ENCODE measurements at places on chromosomes 7 and 10.

DNA sequence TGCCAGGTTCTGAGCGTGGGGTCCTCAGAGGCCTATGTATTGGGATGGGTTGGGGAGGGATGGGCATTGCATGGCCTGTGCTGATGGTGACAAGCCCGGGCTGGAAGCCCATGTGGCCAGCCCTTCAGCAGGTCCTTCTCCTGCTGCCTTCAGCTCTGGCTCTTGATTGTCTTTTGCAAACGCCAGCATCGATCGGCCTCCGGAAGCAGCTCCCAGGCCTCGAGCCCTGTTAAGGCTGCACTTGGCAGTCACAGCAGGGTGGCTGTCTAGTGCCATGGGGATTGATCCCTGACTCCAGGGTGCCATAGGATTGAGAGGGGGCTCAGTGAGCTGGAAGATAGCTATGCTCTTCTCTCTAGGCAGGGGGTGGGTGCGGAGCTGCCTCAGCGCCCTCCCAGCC is 51.4 kb downstream of the CDH23 start:
- no peak for DNase-seq

- no peak for DNase-seq
These were observed 48.6 kb downstream of the HIP1 start for GRCh38 chr7:75690121-75690523.

GRCh38 chr7:50761713-50762112 is 21.0 kb downstream of the GRB10 start:
- no peak for DNase-seq

- DNase-seq: peak; percentile 89
These were observed 15.7 kb upstream of the ITIH2 start for GRCh38 chr10:7687228-7687907.

GRCh38 chr10:18906636-18907035 is 142.0 kb upstream of the MALRD1 start:
- DNase-seq: no peak

DNA sequence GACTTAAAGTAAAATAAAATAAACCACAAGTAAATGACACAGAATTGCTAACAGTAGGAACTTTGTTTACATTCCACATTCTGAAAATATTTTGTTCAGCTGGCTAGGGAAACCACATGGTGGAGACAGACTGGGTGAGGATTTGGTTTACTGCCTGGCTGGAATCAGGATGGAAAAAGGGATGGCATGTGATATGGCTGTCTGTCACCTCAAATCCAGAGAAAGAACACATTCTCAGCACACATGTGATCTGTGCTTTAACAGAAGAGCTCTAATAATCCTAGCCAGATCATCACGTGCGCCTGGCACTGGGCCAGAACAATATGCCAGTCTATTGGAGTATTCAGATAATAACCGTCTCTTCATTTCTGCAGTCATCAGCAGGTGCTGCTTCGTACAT is 90.9 kb upstream of the PIP4K2A start:
- peak; percentile 54 for DNase-seq

- no peak for DNase-seq
These were observed 345.2 kb upstream of the C7orf33 start for GRCh38 chr7:148245381-148245780.

- no peak for DNase-seq
These were observed 20.9 kb upstream of the LYZL1 start for GRCh38 chr10:29268011-29268410.

GRCh38 chr10:87753995-87754866 is 63.8 kb downstream of the ATAD1 start:
- no peak for DNase-seq

DNA sequence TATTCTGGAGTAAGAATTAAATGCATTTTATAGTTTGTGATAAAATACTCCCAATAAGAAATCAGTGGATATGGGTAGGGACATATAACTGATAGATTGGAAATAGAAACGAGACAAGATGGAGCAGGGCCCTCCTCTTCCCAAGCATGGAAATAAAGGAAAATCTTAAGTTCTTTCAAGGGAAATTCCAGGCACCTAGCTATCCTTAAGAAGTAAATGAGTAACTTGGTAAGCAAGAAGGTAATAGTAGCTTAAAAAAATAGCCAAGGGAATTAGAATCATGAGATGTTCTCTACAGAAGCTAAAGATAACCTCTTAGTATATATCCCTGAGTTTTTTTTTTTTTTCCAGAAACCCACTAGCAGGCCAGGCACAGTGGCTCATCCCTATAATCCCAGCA is 105.5 kb upstream of the FAM3C start:
- DNase-seq: no peak

DNA sequence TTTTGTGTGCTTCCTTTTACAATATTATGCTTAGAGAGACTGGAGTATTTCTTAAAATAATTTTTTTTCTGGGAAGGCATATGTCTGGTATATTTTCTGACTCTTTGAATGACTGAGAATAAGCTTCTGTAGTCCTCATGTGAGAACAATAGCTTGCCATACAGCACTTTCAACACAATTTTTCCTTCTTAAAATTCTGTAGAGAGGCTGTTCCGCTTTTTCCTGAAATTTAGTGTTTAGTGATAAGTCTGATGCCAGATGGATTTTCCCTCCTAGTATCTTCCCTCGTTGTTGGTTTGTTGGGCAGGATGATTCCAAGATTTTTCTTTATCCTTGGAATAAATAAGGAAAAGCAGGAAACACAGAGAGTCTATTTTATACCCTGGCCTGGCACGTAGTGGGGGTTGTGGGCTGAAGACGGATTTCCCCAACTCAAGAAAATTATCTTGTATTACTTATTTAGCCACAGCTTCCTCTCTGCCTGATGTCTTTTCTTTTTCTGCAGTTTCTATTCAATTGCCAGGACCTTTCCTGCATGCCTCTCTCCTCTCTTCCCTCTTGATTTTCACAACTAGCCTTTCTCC is 111.2 kb downstream of the AOAH start:
- no peak for DNase-seq

GRCh38 chr7:27793780-27794179 is 53.8 kb downstream of the TAX1BP1 start:
- peak; percentile 29 for DNase-seq

- DNase-seq: no peak
These were observed 146.3 kb downstream of the TRIL start for GRCh38 chr7:28811701-28812430.

GRCh38 chr7:146414373-146414772 is 297.8 kb downstream of the CNTNAP2 start:
- no peak for DNase-seq

- no peak for DNase-seq
These were observed 21.3 kb upstream of the TCERG1L start for GRCh38 chr10:131332821-131333220.

- no peak for DNase-seq
These were observed 40.8 kb downstream of the MYL10 start for GRCh38 chr7:101588131-101588935.

GRCh38 chr10:126842836-126843235 is 62.4 kb upstream of the DOCK1 start:
- no peak for DNase-seq

- DNase-seq: peak; percentile 12
These were observed 804 bp downstream of the TMEM106B start for GRCh38 chr7:12211711-12212485.

GRCh38 chr10:100693821-100694220 is 51.6 kb upstream of the PAX2 start:
- no peak for DNase-seq

GRCh38 chr7:19062216-19062615 is 55.2 kb downstream of the TWIST1 start:
- no peak for DNase-seq

DNA sequence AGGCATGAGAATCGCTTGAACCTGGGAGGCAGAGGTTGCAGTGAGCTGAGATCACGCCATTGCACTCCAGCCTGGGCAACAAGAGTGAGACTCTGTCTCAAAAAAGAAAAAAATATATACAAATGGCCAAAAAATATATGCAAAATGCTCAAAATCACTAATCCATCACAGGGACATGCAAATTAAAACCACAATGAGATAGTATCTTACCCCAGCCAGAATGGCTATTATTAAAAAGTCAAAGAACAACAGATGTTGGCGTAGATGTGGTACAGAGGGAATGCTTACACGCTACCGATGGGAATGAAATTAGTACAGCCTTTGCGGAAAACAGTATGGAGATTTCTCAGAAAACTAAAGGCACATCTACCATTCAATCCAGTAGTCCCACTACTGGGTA is 17.4 kb downstream of the SNX8 start:
- DNase-seq: no peak

- DNase-seq: no peak
These were observed 15.4 kb downstream of the TECTB start for GRCh38 chr10:112298581-112298980.

DNA sequence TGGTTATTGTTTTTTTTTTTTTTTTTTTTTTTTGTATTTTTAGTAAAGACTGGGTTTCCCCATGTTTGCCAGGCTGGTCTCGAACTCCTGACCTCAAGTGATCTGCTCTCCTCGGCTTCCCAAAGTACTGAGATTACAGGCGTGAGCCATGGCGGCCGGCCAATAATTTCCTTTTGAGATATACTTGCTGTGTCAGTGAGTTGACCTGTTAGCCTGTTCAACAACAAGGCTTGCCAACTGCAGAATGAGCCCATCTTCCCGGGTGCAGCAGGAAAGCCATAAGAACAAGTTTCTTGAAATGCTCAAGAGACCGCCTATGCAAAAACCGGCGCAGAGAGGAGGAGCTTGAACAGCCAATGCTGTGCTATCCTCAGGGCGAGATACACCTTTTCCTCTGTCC is 112.5 kb downstream of the PRPF18 start:
- DNase-seq: no peak

GRCh38 chr7:34299066-34299465 is 359.0 kb upstream of the NPSR1 start:
- no peak for DNase-seq

GRCh38 chr10:112429147-112429546 is 17.6 kb downstream of the ZDHHC6 start:
- no peak for DNase-seq

DNA sequence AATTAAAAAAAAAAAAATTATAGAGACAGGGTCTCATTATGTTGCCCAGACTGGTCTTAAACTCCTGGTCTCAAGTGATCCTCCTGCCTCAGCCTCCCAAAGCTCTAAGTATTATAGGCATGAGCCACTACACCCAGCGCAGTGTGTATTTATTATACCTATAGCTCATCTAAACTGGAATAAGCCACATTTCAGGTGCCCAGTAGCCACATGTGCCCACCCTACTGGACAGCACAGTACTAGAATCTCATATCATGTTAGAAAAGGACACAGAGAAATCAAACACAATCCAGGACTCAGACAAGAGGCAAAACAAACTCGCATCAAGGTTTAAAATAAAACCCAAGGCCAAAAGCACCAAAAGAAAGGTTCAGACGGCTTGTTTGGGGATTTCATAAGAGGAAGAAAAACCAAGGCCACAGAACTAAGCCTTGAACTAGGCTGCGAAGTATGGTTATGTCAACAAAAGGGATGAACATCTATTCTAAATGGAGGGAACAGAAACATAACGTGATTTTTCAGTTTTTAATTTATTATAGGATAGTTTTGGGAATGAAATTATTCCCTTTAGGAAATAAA is 32.3 kb downstream of the SLC16A9 start:
- no peak for DNase-seq
